ENCODE measurements at places on chromosomes 5 and 9. TPM values are rescaled to one million over a fixed set of nuclear protein-coding genes. Genes with fewer than 3 reads are reported as not detected.
A peak's percentile ranks its signal among the peaks of the same experiment; 100 is the strongest.

The C7 gene
- total RNA-seq, result 763 TPM

The PCDHGB5 gene
- total RNA-seq, result 14.3 TPM

GRCh38 chr5:4137781-4138180 lies 542.1 kb downstream of the IRX1 start:
- DNase-seq, result peak; percentile 75

DNA sequence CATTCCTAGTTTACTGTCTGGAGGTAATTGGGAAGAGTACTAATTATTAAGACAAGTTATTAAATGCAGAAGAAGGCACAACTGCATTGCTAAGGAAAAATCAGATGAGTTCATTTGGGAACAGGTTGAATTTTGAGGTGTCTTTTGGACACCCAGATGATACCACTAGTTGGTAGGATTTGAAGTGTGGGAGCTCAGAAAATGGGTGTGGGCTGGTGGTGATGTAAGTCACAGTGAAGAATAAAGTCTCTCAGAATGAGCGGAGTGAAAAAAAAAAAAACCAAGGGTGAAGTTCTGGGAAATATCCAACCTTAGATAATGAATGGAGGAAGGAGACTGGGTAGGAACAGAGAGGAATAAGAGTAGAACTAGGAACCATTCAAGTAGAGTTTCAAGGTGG lies 35.6 kb upstream of the MYORG start:
- no peak for DNase-seq

- DNase-seq, result no peak
Measured at GRCh38 chr9:74431467-74431866, 65.7 kb upstream of the RORB start.

DNA sequence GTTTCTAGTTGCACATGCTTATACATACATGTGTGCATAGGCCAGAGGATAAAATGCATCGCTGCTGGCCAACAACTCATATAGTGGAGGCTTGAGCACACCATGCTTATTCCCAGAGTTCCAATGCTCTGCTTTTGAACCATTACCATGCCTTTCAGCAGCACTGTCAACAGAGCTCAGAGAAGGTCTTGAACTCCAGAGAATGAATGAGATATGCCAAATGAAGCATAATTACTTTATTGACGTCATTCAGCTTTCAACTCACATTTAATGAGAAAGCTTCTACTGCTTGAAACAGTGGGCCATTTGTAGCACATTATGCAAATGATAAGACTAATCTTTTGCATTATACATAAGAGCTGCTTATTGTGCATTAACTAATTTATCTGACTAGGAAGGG lies 765.3 kb upstream of the GRAMD2B start:
- DNase-seq, result peak; percentile 9

DNA sequence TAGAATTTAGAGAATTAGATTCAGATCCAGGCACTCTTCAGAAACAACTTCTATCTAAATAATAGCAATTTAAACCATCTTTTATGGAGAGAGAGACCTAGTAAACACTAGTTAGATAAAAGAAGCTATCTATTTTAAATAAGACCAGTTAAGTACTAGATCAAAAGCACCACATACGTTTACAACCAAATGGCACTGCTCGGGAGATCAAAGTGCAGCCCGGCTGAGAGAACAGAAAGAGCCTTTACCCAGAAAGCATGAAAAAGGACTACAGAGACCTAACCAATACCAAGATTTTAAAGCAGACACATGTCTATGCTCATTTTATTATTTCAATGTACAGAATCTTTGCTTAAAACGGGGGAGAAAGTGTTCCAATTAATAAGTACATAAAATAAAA lies 30.8 kb downstream of the LIX1 start:
- no peak for DNase-seq

GRCh38 chr5:164191240-164191639 lies 685.8 kb downstream of the MAT2B start:
- peak; percentile 84 for DNase-seq
